ENCODE measurements at places on chromosomes 5 and 9.
A peak's percentile ranks its signal among the peaks of the same experiment; 100 is the strongest.

- no peak for DNase-seq
These were observed 665.0 kb upstream of the RIOK2 start for GRCh38 chr5:97847920-97848631.

GRCh38 chr5:139133282-139133681, 64.9 kb downstream of the SIL1 start:
- DNase-seq = no peak

- no peak for DNase-seq
These were observed 26.0 kb downstream of the ADAMTSL1 start for GRCh38 chr9:18499980-18500379.

DNA sequence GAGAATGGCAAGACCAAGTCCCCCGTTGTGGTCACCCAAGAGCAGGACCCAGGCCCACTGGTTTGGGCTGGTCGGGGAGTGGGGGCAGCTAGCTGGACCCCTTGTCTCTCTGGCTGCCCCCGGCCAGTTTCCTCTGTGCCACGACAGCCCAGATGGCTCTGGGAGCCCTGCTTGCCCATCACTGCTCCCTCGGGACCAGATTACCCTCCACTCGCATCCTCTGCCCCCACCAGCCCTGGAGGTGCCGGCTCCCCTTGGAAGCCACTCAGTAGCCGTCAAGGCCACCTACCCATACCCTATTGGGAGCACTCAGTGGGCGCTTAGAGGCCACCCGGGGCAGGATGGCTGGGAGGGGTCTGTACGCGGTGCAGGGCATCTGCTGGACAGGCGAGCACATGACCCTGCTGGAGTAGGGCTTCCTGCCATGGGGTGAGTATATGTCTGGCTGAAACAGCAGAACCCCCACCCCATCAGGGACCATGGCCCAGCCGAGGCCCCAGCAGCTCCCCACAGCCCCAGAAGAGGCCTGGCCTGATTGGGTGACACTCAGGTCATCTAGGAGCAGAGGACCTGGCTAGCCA, 70.0 kb downstream of the ZNF354C start:
- DNase-seq = no peak

DNA sequence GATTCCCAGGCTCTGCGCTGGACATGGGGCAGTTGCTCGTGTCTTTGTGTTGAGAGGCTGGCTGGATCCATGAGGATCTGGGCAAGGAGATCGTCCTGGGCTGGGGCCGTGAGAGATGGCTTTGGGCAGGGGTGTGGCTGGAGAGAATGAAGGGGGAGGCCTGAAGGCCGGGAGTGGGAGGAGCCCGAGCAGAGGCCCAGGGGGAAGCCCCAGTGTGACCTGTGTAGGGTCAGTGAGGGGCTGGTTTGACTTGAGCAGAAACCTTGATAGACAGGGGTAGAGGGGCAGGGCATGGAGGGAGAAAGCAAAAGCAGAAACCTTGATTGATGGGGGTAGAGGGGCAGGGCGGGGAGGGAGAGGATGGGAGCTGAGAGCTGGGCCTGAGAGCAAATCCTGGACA, 54.4 kb upstream of the ASS1 start:
- DNase-seq = no peak

DNA sequence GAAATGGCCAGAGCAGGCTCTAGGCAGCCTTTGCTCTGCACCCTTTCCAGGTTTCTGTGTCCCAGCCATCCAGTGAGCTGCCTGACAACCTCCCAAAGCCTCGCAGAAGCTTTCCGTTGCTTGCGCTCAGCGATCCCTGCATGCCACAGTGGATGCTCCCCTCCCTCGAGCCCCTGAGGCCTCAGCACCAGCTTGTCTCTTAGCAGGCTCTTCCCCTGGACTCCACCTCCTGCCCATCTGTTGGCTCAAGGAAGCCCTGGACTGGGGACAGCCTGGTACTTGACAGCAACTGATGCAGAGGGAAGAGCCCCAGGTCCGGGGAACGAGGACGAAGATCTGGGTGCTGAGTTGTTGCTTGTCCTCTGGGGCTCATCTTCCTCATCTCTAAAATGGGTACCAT, 23.2 kb downstream of the TSPAN17 start:
- no peak for DNase-seq

DNA sequence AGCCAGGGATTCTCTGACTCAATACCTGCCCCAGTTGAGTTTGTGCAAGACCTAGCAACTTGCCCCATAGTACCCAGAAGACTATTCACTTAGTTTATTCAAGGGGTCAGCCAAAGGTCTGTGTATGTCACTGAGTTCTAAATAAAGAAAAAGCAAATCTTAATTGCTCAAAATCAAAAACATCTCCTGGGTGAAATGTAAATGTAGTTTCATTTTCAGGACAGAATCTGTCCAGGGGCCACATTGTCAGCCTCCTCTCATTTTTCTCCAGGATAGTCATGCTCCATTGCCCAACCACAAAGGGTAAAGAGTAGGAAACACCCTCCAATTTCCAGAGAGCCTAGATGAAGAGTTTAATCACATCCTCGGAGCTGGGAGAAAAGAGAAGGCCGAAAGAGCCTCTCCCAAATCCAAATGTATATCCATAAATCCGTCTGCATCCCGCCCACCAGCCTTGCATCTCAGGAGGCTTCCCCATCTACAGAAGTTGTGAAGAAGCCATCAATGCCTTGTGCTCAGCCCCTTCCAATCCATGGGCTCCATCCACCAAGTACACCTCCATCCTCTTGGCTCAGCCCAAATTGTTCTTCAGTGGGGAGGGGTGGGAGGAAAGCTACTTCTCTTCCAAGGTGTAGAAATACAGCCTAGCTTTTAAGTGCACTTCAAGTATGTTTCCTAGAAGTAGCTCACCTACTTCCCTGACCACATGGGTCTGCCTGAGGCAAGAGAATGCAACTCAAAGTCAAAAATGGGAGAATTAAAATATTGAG, 26.9 kb downstream of the ADAM19 start:
- no peak for DNase-seq

- DNase-seq = no peak
These were observed 84.8 kb upstream of the MIER3 start for GRCh38 chr5:57036761-57037160.

DNA sequence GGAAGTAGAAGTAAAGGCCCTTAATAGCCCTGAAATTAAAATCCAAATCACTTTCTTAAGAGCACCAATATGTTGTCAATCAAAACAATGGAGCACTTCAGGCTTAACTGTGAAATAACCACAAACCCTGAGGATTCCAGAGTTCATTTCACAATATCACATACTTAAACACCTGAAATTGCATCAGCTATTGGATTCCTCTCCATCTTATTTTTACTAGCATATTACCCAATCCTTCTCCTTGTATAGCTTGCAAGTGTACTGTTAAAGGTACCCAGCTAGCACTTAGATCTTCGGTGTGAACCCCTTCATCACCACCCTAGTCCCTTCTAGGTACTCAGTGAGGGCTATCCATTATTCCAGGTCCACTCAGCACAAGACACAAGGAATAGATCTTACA, 287.3 kb downstream of the EFNA5 start:
- DNase-seq = no peak

DNA sequence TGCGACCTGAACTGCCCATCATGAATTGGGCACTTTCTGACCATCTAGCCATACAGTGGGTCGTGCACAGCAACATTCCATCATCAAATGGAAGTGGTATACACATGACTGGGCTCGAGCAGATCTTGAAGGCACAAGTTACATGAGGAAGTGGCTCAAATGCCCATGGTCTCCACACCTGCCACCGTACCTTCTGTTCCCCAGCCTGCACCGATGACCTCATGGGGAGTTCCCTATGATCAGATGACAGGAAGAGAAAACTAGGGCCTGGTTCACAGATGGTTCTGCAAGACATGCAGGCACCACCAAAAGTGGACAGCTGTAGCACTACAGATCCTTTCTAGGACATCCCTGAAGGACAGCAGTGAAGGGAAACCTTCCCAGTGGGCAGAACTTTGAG, 21.8 kb downstream of the MTMR12 start:
- DNase-seq = no peak

DNA sequence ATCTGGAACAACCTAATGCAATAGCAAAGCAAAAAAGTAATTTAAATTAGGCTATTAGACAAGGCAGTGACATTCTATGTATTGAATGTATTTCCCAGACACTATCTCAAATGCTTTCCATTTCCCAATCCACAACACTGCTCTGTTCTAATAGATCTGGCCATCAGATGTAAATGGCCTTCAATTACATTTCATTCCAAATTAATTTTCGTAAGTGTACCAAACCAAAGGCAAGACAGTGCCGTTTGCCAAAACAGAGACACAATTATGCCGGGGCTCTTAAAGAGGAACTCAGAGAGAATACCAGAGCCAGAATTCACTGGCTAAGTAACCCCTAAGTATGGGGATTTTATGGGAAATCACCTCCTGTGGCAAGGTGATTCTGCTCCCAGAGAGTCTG, 63.1 kb downstream of the GNAQ start:
- no peak for DNase-seq

- DNase-seq = no peak
These were observed 162.1 kb upstream of the FST start for GRCh38 chr5:53318303-53318702.

GRCh38 chr5:167631191-167631590, 660.3 kb upstream of the WWC1 start:
- no peak for DNase-seq

- DNase-seq = no peak
These were observed 400.3 kb downstream of the ZSWIM6 start for GRCh38 chr5:61732369-61732768.

DNA sequence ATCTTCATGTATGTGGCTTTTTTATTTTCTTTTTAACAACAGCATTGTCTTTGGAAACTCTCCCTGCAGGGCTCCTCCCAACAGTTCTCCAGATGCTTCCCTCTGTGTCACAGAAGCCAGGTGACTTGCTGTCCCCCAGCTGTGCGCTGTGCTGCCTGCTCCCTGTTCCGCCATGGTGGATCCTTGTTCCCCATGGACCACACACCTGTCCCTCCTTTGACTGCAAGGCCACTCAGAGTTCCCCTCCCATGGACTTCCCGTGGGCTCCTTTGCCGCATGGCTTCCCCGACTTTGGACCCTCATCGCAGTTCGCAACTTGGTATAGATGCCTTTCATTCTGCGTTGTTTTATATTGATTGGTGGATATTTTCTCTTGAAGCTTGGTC, 18.6 kb downstream of the ANKRD33B start:
- DNase-seq = no peak

DNA sequence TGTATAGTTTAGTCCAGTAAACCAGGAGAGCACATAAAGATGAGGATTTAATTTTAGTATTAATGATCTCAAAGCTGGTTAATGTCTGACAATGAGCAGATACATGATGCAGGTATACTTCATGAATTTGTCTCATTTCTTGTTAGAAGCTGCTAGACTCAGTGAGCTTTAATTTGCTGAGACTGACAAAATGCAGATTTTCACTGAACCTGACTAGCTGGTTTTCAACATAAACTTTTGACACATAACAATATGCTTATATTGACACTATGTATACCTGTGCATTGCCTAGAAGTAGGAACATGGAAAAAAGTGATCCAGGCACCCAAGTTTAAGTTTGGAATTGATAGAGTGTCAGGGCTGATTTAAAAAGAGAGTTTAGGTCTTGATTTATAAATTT, 10.8 kb downstream of the UBLCP1 start:
- no peak for DNase-seq

DNA sequence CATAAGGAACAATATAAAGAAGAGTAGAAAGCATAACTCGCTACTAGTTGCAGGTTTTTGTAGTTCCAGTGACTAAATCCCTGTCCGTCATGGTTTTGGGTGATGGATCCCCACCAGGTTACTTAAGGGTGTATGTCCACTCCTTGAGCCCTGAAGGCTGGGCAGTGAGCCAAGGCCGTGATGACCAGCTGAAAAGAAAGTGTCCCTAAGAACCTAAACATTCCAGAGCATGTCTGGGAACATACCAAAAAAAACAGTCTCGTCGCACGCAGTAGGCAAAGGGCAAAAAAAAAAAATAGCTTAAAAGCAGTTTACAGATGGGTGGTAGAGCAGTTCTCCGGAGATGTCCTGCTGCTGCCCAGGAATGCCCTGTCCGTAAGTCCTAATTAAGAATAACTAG, 21.4 kb upstream of the SNAPC3 start:
- DNase-seq = no peak

DNA sequence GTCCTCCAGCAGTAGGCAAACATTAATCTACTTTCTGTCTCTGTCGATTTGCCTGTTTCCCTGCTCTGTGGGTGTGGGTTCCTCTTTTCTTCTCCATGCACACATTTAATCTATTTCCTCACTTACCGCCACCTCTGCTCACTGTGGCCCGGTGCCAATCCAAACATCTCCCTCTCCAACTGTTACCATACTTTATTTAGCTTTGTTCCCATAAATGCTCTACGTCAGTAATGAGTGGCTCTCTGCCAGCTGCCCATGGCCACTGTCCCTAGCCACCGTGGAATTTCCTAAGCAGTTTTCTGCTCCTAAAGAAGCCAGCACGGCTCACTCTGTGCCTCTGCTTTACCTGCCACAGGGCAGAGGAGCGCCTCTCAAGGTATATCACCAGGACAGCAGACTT, 19.5 kb upstream of the GOLPH3 start:
- DNase-seq = no peak

GRCh38 chr9:111501648-111502047, 17.5 kb upstream of the ECPAS start:
- DNase-seq = no peak

DNA sequence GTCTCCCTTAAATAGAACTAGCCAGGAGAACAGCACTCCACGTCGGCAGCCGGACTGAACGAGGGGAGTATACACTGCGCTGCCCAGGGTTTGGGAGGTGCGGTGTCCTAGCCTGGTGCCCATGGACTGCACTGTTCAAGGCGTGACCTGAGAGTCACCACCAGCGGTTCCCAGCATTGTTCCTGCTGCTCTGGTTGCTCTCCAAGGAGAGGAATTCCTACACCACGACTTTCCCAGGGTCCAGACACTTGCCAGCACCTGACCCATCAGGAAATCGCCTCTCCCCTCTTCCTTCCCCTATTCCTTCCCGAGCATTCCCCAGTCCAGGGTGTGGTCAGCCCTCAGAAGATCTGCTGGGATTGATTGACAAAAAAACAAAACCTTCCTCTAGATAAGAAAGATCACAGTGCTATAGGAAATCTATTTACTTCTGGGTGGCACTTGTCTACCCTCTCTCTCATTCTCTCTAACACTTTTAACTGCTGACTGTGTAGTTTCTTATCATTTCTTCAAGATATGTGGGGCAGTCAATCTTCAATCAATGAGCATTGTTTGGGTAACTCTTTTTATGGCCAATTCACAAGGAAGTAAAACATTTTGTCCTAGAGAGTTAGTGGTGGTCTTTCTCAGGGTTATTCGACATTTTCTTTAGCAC, 297.8 kb upstream of the ACTBL2 start:
- DNase-seq = no peak

- DNase-seq = no peak
These were observed 16.5 kb upstream of the ODF2 start for GRCh38 chr9:128439273-128439672.

GRCh38 chr9:93652604-93653592, 76.5 kb downstream of the PHF2 start:
- peak; percentile 5 for DNase-seq

Data from activated CD8-positive, alpha-beta memory T cell treated with anti-CD3 and anti-CD28 coated beads, Interleukin-2, amount 50 U/mL, for 4 hours (primary cell).